ENCODE measurements at places on chromosomes 1 and 21. TPM values are rescaled to one million over a fixed set of nuclear protein-coding genes. Genes with fewer than 3 reads are reported as not detected.

DNA sequence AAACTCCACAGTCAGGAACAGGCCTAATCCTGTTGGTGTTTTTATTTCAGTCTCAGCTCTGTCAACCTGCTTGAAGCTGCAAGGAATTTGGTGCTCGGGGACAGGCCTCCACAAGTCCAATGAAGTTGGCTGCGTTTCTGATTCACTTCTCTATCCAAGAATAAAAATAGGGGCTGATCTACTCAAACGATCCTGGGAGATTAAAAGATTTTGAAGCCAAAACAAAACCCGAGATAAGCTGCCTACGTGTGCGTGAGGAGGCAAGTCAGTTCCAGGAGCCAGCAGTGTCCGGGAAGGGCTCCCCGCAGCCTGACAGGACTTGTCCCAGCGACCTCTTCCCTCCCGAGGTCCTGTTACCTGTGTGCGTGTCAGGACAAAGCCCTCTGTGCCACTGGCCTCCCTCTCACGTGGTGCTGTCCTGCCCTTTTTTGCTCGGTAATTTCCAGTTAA lies 98.0 kb downstream of the ETS2 start:
- DNase-seq, result no peak

- DNase-seq, result no peak
These were observed 36.6 kb downstream of the UBASH3A start for GRCh38 chr21:42440187-42440792.

DNA sequence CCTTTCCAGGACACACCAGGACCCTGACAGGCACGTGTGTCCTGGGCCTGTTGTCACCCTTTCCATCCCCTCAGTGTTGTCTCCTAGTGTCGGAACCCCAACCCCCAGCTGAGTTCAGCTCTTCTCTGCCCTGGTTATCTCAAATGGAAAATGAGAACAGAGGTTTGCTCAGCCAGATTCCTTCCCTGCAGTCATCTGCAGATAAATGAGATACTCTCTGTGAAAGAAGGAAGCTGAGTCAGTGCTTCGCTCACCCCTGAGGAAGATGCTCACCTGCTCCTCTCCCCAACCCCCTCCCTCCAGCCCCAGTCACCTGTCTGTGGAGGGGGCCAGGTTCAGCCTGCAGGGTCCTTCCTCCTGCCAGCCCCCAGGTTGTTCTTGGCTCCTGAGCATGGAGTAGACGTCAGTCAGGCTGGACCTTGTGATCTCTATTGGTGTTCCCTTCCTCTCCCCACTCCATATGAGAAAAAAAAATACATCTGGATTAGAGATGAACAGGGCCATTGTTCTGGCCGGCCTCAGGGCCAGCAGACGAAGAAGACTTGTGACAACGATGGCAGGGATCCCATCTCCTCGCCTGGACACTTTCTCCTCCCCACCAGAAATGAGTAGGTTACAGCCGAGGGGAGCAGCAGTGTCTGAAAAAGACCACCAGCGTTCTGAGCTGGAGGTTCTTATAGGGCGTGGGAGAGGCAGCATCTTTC lies 20.9 kb downstream of the PHGDH start:
- no peak for DNase-seq

- no peak for DNase-seq
These were observed 298.8 kb downstream of the KIF26B start for GRCh38 chr1:245453541-245453940.

- DNase-seq, result no peak
These were observed 266.7 kb upstream of the RAB4A start for GRCh38 chr1:229004066-229004833.

DNA sequence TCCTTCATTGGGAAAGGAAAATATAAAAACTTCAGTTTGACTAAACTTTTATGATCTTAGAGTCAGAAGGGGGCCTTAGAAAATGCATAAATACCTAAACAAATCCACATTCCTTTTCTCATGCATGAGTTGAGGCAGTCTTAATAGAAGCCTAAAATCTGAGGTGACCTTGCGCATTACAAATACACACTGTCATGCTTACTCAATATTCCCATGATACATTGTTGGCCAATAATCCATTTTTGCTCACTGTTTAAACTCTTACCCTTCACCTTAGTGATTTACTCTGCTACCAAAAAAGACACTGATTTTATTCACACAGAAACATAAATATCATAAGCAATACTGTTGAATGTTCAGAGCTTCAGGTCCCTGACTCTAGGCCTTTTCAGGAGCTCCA lies 19.1 kb upstream of the TMCO1 start:
- DNase-seq, result no peak

DNA sequence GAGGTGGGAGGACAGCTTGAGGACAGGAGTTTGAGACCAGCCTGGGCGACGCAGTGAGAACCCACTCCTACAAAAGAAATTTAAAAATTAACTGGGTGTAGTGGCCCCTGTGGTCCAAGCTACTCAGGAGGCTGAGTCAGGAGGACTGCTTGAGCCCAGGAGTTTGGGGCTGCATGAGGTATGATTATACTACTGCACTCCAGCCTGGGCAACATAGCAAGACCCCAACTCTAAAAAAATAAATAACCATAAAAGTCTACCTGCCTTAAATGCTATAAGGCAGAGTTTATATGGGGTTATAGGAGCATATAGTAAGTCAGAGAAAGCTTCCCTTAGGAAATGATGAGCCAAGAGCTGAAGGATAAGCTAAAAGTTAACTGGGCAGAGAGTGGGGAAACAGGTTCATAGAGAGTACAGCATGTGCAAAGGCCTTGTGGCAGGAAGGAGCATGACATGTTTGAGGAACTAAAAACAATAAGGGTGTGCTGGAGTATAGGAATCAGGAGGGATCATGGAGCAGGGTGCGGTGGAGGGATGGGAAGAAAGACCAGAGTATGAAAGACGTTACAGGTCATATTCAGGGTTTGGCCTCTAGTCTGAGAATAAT lies 68.3 kb downstream of the ADSS2 start:
- DNase-seq, result no peak

DNA sequence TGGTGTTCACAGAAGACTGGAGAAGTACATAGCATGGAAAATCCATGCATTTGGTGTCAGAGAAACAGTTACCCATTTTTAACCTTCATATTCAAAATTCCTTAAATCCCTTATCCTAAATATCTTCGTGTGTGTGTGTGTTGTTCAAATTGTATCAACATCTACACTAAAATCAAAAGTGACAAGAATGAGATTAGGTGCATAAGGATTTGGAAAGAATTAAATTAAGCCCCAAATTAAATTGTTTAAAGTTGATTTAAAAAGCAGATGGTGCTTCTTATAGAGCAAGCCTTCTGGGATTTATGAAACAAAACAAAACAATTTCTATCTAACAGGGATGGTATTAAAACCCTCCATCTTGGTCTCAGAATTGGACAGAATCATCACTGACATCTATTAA lies 4.7 kb downstream of the RSPH1 start:
- DNase-seq, result no peak

DNA sequence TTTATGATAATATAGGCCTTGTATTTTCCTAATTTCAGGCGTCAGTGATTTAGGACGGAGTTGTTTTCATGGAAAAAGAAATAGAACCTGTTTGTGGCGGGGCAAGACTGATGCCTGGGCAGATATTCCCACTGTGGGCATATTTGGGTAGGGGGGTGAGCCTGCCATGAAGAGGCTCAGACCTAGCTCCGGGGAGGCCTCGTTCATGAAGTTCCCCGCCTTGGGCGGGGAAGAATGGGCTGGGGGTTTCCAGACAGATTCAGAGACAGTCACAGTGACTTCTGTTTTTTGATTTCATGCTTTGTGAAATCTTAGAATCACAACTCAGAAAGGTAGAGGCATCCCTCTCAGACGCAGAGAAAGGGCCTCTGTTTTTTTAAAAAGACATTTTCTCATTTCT lies 36.1 kb downstream of the RUNX3 start:
- no peak for DNase-seq

Gene PLA2G4A
- 4.7 TPM for polyA plus RNA-seq
